ENCODE measurements at places on chromosomes 2 and 18. TPM values are rescaled to one million over a fixed set of nuclear protein-coding genes. Genes with fewer than 3 reads are reported as not detected.

- peak; percentile 74 for DNase-seq
Measured at GRCh38 chr2:172427990-172428831, 825 bp downstream of the ITGA6 start.

- no peak for DNase-seq
Measured at GRCh38 chr2:191740016-191740419, 62.1 kb downstream of the NABP1 start.

GRCh38 chr2:176999301-176999700 lies 213.3 kb upstream of the HNRNPA3 start:
- no peak for DNase-seq

DNA sequence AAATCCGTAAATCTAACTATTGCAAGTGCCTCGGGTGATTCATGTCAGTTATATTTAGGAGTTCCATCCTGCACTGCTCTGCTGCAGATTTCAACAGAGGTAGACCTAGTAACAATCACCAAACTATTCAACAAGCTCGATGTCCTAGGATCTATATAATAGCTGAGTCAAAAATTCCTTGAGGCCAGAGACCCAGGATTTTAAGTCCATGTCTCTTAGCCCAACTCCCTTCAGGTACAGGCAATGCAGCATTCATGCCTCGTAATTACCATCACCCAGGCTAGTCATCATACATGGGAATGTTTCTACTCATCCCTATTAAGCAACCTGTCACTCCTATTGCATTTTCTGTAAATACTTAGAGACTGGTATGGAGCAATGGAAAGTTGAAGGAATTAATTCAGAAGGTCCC lies 729 bp downstream of the TM4SF20 start:
- DNase-seq: no peak

GRCh38 chr2:240604291-240604938 lies 17.9 kb downstream of the CAPN10 start:
- peak; percentile 99 for DNase-seq

- DNase-seq: no peak
Measured at GRCh38 chr2:99485824-99486223, 4.0 kb downstream of the REV1 start.

DNA sequence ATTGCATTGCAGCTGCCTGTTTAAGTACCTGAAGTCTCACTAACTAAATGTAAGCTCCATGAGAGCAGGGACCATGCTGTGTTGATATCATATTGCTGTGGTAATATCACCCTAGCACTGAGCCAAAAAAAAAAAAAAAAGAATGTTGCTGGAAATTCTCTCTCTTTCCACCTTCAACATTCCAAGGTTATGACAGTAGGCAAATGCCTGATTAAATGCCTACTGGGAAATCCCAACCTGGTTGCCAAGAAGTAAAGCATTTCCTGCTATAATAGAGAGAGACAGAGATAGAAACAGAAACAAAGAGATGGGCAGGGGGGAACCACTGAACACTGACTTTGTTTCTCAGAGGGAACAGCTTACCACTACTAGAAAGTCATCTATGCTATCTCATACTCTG lies 1604.2 kb downstream of the LRP1B start:
- DNase-seq: no peak

GRCh38 chr2:172047566-172048507 lies 37.5 kb upstream of the DLX1 start:
- DNase-seq: no peak

DNA sequence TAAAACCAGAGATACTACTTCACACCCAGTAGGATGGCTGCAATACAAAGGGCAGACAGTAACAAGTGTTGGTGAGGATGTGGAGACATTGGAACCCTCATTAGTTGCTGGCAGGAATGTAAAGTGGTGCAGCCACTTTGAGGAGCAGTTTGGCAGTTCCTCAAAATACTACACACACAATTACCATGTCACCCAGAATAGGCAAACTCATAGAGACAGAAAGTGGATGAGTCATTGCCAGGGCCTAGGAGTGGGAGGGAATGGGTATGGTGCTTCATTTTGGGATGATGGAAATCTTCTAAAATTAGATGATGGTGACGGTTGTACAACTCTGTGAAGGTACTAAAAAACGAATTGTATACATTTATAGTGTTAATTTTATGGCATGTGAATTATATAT lies 54.8 kb downstream of the ATP9B start:
- no peak for DNase-seq

Gene NRP2
- polyA plus RNA-seq: 68.8 TPM

Gene SPDYA
- not detected for polyA plus RNA-seq

Gene LRRTM4
- 0.10 TPM for polyA plus RNA-seq

Gene DNER
- polyA plus RNA-seq: 1.4 TPM

All from SK-N-SH (cell line).